ENCODE measurements at places on chromosomes 5 and 9.

GRCh38 chr9:30584559-30584958, 1799.9 kb upstream of the ACO1 start:
- DNase-seq = no peak

- DNase-seq = no peak
These were observed 801.0 kb downstream of the NR2F1-AS1 start for GRCh38 chr5:92780057-92780456.

DNA sequence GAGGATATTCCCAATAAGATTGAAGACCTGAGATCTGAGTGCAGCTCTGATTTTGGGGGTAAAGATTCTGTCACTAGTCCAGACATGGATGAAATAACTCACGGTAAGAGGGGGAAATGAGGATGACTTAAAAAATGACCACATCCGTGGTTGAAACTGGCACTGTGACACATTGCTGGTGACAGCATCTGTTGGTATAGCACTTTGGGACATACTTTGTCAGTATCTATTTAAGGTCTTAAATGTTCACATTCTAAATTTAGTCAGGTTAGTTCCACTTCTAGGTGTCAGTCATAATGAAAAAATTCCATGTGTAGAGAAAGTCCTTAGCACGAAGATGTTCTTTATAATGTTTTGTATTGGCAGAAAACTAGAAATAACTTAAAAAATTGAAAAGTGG, 70.9 kb downstream of the GAPVD1 start:
- DNase-seq = no peak

DNA sequence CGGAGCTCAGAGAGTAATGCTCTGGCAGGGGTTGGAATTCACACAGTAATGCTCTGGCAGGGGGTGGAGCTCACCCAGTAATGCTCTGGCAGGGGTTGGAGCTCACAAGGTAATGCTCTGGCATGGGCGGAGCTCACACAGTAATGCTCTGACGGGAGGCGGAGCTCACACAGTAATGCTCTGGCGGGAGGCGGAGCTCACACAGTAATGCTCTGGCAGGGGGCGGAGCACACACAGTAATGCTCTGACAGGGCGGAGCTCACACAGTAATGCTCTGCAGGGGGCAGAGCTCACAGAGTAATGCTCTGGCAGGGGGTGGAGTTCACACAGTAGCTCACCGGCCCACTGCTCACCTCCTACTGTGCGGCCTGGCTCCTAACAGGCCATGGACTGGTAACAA, 47.2 kb upstream of the LPCAT1 start:
- DNase-seq = no peak

DNA sequence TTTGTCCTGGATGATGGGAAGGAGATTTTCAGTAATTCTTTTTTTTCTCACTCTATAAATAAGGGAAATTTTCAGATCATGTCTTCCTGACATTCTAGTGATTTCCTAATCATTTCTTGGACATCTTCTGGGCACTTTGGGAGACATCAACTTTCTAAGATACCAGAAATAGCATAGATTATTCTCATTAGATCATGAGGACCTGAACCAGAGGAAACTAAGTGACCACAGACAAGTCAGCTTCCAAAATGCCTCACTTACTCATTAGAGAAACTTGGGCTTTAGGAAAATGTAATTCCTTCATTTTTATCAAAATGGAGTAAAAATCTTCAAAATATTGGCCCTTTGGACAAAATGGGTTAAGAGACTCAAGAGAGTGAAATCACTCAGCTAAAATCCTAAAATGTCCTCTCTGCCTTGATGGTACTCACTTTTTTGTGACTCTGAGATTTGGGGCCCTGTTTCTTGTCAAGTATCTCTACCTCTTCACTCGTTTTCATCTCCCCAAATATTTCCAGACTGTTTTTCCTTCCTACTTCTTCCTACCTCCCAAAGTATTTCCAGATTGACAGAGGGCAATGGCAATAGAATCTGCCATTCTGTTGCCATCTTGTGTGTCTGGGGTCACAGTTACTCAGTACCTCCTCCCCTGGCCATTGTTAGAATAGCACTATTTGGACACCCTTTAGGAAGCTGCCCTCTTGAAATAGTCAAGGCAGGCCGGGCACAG, 194.5 kb downstream of the NR3C1 start:
- DNase-seq = no peak

DNA sequence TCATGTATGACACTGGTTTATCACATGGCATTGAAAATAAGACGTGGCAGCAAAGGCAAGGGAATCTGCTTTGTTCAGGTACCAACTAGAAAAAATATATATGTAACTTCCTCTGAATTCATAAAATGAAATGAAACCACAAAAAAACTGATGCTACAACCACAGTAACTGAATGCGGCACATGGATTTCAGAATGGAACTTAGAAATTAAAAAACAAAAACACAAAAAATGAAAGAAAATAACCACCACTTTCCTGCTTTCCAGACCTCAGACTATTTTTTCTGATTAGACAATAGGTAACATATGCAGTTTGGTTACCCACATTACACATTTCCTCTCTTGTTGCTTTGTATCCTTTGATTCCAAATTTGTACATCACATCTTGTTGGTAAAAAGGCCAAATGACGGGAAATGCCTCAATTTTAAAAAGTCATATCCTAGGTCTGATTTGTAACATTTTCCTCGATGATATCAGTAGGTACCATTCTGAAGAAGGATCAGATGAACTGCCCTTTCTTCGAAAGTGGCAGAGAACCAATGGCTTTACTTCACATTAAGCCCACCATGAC, 18.1 kb upstream of the PDCL start:
- no peak for DNase-seq

GRCh38 chr9:89488131-89488530, 9.8 kb downstream of the SEMA4D start:
- no peak for DNase-seq

GRCh38 chr5:170860415-170860814, 1.4 kb upstream of the RANBP17 start:
- DNase-seq = no peak

DNA sequence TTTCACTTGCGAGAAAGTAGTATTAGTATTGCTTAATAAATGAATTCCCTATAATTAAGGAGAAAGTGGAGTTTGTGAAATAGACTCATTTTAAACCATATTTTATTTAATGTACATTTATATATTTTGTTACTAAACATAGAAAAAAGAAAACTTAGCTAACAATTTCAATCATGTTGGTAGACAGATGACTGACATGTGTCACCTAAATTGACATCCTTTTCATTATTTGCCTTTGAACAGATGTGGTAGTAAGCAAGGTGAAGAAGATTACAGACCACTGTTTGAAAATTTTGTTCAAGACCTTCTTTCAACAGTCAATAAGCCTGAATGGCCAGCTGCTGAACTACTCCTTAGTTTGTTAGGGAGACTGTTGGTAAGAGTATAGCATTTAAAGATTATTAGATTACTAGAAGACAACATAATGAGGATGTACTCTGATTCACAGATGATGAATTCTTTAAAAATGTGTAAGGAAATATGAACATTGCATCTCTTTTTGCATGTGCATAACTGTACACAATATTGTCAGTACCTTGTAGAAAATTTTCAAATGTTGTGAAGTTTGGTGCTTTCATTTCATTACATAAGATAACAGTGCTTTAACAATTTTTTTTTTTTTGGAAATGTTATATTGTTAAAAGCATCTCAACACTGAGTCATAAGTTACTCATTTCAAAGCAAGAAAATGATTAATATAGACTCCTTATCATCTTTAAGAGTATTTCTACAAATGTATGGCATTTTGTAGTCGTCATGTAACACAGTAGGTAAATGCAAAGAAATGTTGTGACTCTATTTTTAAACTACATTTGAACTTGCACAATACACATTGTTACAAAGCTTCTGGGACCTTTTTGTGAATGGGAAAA, 139.5 kb downstream of the NIPBL start:
- DNase-seq = no peak

DNA sequence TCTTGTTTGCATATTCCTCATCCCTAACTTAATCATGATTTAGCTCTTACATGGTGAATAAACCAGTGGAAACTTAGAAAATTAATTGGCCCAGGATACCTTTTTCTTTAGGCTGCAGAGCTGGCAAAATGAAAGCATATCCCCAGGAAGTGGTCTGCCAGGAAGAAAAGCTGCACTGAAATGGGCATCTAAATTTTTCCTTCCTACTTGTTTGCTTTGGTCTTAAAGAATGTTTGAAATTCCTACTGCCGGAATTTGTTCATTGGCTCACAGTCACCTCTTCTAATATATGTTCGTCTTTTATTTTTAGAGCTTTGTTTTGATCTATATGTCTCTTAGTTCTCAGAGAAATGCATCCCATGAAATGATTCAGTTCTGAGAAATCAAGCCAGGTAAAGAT, 113.2 kb upstream of the ELL2 start:
- no peak for DNase-seq

- no peak for DNase-seq
These were observed at the start of gene PRDM9 for GRCh38 chr5:23507278-23507685. PRDM9 (plus strand) TSS chr5:23507609; CDS start chr5:23509034, 1,425 bp downstream.

GRCh38 chr5:85069659-85070640, 685.3 kb upstream of the EDIL3 start:
- DNase-seq = no peak

DNA sequence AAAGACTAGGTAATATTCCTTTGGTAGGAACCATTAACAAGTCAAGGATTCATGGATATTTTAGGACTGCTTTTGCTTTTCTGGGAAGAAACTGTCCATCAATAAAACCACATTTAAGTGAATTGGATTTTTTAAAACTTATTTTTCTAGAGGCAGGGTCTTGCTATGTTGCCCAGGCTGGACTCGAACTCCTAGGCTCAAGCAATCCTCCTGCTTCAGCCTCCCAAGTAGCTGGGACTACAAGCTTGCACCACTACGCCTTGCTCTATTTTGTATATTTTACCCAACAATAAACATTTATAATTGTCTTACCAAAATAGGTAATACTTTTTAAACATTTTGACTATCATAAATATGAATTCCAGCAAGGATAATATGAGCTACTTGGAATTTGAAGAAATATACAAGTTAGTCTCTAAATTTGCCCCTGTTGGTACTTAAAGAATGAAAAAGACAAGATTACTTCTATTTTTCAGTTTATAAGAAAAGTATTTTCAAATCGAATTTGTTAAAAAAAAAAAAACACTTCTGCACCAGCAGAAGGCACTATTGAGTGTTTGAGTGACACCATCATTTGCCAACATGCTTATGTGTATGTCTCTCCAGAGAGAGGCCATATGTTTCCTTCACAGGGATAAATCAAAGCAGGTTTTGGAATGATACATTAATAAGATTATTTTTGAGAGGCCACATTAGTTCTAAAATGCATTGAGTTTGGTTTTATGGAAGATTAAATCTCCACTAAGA, 60.0 kb upstream of the CARTPT start:
- DNase-seq = no peak

- no peak for DNase-seq
These were observed 3.0 kb downstream of the PSMB7 start for GRCh38 chr9:124412228-124412575.

- no peak for DNase-seq
These were observed 88.4 kb upstream of the HSPA9 start for GRCh38 chr5:138663561-138663960.

DNA sequence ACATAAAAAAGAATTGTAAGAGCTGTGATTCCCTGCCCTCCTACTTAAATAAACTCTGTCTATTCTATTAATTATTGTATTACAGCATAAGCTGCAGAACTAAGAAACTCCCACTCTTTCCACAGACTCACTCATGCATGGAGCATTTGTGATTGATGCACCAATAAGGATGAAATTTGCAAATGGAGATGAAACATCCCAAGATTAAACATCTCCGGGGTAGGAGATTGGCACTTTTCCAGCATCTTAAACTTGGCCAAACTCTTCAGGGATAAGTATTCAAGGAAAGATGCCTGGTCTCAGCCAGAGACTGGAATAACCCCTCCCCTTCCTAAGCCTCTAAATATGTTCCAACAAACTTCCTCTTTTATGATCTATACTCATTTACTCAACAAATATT, 472.0 kb downstream of the ACTL7B start:
- no peak for DNase-seq

GRCh38 chr5:65190328-65191053, 291.2 kb downstream of the ADAMTS6 start:
- no peak for DNase-seq

DNA sequence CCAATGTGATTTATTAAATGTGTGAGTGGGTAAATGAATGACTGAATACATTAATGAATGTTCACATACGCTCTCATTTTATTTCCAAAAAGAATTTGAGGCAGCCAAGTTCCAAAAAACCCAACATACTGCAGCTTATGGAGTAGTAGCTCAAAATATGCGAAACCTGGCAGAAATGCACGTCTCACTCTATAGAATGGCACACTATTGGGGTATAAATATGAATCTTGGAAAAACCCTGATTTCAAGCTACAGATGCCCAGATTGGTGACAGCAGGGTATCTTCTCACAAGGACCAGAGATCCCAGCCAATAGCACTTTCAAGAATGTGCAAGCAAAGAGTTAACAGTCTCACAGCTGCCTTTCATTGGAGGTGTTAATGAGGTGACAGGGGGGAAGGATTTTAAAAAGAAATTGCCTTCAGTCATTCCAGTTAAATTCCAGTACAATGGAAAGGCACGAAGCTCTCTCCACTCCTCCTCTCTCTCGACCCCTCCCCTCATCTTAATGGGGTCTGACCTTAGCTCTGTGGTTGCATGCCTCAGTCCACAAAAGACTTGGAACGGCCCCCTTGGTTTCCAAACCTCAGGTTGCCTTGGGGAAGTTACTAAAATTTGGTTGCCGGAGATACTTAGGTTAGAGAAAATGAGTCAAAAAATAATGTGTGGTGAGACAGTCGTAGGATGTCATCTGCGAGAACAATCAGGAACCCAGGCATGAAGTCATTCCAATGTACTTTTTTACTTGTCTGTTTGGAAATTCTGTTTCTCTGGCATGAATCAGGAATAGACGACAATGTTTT, 307.4 kb downstream of the NFIB start:
- no peak for DNase-seq

DNA sequence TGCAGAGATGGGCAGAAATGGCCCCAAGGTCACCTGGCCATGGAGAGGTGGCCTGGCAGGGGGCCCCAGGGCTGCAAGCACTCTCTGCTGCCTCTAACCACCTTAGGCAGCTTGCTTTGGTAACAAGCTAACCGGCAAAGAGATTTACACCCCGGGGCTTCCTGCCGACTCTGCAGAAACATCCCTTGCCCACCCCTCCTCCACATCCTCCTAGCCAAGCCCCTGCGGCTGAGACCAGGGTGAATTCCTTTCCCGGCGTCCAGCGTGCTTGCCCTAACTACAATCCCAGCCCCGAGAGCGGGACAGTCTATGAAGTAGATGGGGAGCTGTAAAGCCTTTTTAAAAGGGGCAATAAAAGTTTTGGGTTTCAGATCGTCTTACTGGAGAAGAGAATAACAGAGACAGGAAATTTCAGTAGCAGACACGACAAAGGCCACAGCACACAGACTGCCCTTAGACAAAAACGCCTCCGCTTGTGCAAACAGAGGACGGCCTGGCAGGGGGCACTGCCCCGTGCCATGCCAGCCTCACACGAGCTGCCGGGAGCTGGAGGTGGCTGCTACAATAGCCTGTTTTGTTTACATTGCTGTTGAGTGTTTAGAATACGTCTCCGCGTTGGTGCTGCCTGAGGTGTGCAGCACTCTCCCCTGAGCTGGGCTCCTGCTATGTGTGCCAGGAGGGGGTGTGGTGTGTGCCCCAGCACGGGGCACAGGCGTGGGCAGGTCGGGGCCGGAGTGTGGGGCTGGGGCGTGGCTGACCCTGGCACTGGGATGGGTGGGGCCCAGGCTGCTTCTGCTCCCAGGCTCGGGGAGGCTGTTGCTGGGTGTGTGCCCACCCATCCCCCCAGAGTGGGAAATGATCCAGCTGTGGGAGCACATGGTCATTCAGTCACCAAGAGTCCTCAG, 15.3 kb downstream of the MYMK start:
- no peak for DNase-seq

GRCh38 chr5:40486437-40487275, 193.1 kb upstream of the PTGER4 start:
- DNase-seq = peak; percentile 17

- no peak for DNase-seq
These were observed 60.6 kb downstream of the TJP2 start for GRCh38 chr9:69234683-69235082.

All from activated gamma-delta T cell treated with anti-CD3 and anti-CD28 coated beads, Interleukin-2, amount 50 U/mL, for 16 hours (primary cell).